ENCODE measurements at places on chromosomes 16 and 17. TPM values are rescaled to one million over a fixed set of nuclear protein-coding genes. Genes with fewer than 3 reads are reported as not detected.

ZG16B gene
- not detected for total RNA-seq

NRN1L gene
- not detected for total RNA-seq

ARHGAP23 gene
- total RNA-seq = 20.8 TPM

- no peak for DNase-seq
Observed at GRCh38 chr16:47528431-47528830, 67.3 kb downstream of the PHKB start.

- peak; percentile 71 for DNase-seq
Observed at GRCh38 chr17:1762901-1763898, 1.3 kb downstream of the SERPINF1 start.

DNA sequence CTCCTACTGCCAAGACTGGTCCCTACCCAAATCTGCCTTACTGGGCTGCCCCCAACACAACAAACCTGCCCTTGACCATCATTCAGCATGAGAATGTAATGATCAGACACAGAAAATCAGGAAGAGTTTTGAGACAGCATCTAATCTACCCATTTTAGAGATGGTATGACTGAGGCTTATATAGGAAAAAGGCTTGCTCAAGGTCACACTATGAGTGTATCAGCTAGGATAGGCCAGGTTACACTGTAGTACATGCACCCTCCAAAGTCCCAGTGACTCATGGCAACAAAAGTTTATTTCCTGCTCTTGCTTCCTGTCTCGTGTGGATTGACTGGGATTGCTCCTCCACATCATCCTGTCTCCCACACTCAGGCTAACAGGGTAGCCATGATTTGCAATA, 27.9 kb downstream of the NLRC5 start:
- peak; percentile 50 for DNase-seq
